ENCODE measurements at places on chromosomes 16 and 17.
A peak's percentile ranks its signal among the peaks of the same experiment; 100 is the strongest.

DNA sequence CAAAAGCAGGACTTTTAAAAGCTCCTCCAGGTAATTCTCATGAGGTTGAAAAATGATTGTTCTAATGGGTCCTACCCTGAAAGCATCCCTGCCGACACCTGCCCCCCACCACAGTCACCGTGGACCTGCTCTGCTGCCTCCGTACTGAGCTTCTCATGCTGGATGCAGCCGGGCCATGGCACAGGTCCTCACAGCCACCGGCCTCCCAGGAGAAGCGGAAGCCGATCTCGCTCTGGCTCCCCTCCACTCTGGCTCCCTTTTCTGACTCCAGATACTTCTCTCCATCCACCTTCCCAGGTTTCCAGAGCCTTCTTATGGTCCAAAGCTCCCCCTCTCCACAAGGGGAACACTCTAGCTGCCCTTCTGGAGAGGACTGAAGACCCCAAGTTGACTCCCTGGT lies 10.2 kb downstream of the RPRML start:
- DNase-seq = no peak

- DNase-seq = no peak
Measured at GRCh38 chr17:4345581-4346252, 20.8 kb downstream of the UBE2G1 start.

GRCh38 chr16:75745242-75745641 lies 19.0 kb upstream of the CPHXL start:
- DNase-seq = no peak

- no peak for DNase-seq
Measured at GRCh38 chr16:88289561-88289960, 93.2 kb upstream of the ZNF469 start.

GRCh38 chr16:26595199-26595598 lies 471.5 kb upstream of the C16orf82 start:
- no peak for DNase-seq

- DNase-seq = no peak
Measured at GRCh38 chr17:7191069-7191468, 11.9 kb upstream of the ASGR1 start.

DNA sequence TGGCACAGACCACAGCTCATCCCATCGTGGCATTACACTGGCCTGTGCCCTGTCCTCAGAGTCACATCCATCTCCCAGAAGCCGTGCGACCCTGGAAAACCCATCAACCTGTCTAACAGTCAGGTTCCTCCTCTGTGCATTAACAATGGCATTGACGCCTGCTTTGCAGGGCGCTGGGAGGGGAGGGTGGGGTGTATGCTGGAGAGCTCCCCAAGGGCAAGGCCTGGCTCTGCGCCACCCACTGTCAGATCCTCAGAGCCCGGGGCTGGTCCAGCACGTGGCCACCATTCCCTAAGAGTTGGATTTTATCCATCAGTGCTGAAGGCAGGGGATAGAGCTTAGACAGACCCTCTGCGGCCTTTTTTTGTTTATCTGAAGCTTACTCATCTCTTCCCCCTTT lies 28.7 kb downstream of the NOS2 start:
- no peak for DNase-seq

DNA sequence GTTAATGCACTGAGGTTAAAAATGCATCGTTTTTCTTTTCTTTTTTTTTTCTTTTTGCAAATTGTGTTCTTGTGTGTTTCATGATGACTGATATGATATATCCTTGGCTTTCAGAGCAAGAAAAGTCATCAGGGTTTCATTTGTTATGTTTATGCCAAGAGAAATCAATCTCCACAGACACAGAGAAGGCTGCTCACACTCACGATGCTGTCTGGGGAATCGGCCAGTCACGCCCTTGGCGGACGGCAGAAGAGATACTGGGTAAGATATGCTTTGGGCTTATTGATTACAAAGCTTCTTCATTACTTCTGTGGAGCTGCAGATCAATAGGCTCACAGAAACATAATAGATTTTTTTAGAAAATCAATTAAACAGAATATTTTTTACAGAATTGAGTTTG lies 42.2 kb upstream of the TNRC6C start:
- no peak for DNase-seq

GRCh38 chr17:65559804-65560627 lies 1.4 kb downstream of the AXIN2 start:
- no peak for DNase-seq

DNA sequence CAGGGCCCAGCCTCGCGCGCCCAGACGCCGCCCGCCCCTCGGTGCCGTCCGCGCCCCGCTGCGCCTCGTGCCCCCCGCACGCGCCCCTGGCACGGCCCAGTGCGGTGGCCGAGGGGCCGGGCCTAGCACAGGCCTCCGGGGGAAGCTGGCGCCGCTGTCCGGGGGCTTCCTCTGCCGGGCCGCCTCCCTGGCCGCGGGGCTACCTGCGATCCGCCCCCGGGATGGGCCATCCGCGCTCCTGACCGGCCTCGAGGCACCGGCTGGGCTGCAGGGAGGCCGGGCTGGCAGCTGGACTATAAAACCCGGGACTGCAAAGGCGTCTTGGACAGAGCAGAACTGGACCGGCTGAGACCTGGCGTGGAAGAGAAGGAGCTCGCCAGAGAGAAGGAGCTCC lies 783 bp downstream of the BHLHA9 start:
- no peak for DNase-seq

DNA sequence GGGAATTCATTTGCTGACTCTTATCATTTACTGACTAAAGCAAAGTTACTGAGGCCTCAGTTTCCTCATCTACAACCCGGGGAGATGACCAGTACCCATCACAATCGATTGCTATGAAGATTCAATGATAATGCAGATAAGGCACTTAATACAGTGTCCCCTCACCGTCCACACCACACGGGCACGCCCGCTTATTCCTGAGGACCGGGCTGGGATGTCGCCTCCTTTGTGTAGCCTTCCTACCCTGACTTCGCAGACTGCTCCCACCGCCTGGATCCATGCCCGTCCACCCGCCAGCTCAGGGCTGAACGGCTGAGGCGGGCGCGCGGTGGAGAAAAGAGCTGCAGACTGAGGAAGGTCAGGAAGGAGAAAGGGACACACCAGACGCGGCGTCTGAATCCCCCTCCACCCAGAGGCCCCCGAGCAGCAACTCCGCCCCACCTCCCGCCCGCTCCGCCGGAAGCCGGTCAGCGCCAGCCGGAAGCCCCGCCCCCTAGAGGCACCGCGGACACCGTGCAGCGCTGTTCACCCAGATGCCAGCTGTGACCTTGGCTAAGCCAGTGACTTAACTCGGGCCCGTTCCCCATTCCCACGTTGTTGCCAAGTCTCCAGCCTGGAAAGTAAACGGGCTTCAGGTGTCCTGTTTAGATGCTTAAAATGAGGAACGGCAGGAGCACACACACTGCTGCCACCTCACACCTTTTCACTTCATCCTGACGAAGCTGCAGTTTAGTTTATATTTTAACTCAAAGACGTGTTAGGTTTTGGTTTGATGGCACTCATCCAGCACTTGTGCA lies at the start of gene KRABD2:
Gene KRABD2, minus strand, starts transcription at position 434 of the 797 bp plus-strand sequence.
- DNase-seq = peak; percentile 92

GRCh38 chr16:49340466-49340865 lies 33.1 kb upstream of the C16orf78 start:
- no peak for DNase-seq

Measured in stimulated activated CD8-positive, alpha-beta memory T cell treated with anti-CD3 and anti-CD28 coated beads, Interleukin-7, amount 100 ng/mL, for 24 hours (primary cell).